ENCODE measurements at places on chromosomes 16 and 17.

DNA sequence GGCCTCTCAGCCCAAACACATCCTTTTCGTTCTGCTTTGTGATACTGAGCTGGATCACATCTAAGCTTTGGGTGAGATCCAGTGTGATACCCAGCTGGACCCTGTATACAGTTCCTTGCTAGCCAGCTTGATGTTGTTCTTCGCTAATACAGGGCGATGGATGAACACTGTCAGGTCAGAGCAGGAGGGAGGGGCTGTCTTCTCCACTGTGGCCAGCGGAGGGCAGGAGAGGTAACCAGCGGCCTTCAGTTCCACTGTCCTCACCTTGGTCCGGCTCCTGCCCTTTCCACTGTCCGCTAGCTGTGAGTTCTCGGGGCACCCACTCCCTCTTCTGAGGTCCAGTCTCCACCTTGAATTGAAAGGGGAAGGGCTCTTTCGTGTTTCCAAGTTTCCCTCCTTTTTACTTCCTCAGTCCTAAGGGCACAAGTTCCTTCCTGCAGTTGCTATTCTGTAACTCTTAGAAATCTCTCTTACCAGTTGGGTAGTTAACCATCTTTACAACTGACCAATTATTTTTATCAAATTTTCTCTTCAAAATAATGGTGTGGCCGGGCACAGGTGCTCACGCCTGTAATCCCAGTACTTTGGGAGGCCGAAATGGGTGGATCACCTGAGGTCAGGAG, 3.0 kb upstream of the ZNF213 start:
- peak; percentile 68 for DNase-seq

- no peak for DNase-seq
Measured at GRCh38 chr17:73227379-73227778, 34.3 kb downstream of the CPSF4L start.

- DNase-seq = no peak
Measured at GRCh38 chr16:56204816-56205215, 13.5 kb downstream of the GNAO1 start.

DNA sequence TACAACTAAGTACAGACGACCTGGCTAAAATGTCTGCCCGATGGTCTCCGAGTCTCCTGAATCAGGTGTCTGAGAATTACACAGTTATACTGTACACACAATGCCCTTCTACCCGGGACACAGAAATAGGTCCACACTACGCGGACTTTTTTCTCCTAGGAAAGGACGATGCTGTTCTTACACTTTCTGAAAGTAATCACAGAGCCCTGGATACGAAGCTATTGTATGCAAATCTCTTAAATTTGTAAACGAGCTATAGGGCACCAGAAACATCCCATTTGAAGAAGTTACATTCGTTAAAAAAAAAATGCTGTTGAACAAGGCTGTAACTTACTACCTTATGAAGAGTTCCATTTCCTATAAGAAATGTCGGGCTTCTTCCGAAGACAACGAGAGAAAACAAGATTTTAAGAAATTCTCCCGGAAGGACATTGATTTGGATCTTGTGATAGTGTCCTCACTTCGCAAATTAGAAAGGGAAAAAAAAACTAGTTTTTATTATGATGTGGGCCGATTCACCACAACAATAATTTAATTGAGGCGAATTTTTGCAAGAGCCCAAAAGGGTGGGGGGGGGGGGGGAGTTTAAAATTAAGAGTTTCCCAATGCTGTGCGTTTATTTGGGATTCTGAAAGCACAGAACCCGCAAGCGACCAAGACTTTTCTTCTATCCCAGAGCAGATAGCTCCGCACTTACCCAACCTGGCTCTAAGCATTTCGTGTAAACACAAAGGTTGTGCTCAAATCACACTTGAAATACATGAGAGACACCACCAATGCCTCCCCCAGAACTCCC, 1.5 kb upstream of the SOX9 start:
- no peak for DNase-seq

- no peak for DNase-seq
Measured at GRCh38 chr17:49914664-49915063, 54.3 kb upstream of the DLX4 start.

- DNase-seq = no peak
Measured at GRCh38 chr16:724188-725040, 1.8 kb downstream of the CCDC78 start.

DNA sequence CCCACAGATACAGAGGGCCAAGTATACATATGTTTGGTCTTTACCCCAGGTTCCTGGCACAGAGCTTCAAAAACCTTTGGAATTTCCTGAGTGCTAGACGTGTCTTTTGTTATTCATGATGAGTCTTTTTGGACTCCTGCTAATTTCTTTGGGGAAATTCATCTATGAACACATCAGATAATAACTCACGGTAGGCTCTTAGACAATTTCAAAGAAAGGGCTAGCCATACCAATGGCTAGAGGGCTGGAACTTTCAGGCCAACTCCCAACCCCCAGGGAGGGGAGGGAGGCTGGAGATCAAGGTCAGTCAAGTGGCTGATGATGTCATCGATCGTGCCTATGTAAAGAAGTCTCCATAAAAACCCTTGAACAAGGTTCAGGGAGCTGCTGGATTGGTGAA, 101.9 kb downstream of the STX8 start:
- DNase-seq = no peak

GRCh38 chr17:65785109-65785508, 223.7 kb upstream of the AXIN2 start:
- no peak for DNase-seq

DNA sequence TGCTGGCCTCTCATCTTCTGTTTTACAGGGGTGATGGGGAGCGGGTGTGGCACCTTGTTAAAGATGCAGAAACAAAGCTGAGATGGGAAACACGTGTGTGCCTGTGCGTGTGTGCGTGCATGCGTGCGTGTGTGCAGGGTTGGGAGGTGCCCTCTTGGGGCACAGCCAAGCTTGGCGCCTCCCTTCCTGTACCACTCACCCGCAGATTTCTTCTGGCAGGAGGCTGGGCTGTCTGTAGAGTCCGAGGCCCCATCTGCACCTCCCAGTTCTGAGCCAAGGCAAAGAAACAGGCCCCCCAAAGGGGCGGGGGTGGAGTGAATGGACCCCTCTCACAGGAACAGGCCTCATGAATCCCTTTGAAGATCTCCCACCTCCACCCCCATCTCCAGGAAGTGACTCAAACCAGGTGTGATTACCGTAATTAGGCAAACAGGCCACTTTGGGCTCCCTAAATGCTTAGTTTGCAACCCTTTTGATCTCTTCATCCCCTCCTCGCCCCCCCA, 20.9 kb downstream of the TNS4 start:
- peak; percentile 88 for DNase-seq

GRCh38 chr17:80480248-80480647, 3.8 kb upstream of the NPTX1 start:
- DNase-seq = no peak

DNA sequence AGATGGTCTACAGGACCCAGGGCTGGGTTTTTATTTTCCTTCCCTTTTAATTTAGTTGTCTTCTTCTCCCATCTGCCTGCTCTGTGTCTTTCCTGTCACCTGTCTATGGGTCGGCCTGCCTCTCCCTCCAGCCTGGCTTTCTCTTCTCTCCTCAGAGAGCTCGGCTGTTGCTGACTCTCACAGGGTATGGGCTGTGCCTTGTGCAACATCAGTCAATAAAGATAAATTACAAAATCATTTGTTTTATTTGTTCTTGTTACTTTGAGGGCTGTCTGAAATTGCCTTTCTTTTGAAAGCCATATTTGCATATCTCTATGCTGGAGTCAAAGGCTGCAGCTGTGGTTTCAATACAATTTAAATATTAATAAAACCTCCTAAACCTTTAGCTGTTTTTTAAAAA, 15.6 kb downstream of the RND2 start:
- no peak for DNase-seq

GRCh38 chr17:48177816-48178215, 70.2 kb downstream of the SNX11 start:
- no peak for DNase-seq

DNA sequence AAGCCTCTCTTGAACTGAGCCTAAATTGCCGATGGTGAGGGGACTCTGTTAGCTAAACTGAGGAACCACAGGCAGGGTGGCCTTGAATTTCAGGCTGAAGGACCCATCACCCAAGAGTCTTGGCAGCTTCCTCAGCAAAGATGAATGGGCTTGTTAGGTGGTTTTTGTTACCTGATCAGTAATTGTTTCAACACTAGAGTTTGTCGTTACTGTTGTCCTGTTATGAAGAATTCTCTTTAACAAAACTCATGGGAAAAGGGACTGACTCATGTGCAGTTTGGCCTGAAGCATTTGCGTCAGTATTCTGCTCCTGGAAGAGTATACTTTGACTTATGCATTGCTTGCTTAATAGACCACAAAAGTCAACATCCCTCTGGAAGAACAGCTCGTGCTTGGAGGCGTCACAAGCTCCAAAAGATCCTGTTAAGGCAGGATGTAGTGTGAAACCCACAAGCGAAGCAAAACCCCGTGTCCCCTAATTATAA, 206.0 kb downstream of the IRX3 start:
- DNase-seq = no peak

DNA sequence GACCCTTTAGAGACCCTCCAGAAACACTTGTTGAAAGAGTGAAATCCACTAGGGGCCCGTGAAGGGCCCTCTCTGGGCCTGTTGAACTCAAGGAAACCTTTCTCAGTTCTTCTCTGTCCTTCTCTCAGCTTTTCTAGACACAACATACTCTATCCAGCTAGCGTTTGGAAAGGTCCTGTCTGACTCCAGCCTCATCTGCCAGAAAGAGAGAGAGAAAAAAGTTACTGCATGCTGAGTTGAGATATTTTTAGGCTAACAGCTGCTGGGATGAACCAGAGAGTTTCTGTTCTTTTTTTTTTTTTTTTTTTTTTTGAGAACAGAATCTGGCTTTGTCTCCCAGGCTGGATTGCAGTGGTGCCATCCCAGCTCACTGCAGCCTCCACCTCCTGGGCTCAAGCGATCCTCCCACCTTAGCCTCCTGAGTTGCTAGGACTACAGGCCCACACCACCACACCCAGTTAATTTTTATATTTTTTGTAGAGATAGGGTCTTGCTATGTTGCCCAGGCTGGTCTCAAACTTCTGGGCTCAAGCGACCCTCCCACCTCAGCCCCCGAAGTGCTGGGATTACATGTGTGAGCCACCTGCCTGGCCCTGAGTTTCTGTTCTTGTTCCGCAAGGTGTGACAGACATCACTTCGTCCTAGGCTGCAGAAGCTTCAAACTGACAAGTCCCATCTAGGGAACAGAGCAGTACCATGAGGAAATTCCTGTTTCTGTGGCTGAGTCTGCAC, 14.9 kb upstream of the TEX2 start:
- DNase-seq = no peak

GRCh38 chr17:21276264-21276588, 8.3 kb upstream of the MAP2K3 start:
- no peak for DNase-seq

- peak; percentile 58 for DNase-seq
Measured at GRCh38 chr16:75495076-75495674, at the start of gene CHST6. CHST6 (minus strand) TSS chr16:75495441; CDS start chr16:75479828, 15,613 bp downstream.

DNA sequence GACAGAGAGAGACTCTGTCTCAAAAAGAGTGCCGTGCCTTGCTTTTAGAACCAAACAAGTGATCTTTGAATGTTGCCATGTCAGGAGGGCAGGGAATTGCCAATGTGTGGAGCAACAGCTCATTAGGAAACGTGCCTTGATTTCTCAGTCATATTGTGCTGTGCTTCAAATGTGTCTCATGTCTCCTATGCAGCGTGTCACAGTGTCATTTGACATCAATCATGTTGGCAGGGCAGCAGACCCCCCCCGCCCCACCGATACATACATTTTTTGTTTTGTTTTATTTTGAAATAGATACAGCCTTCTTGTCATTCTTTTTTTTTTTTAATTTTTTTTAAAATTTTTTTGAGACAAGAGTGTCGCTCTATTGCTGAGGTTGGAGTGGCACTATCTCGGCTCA, 22.1 kb downstream of the MRC2 start:
- DNase-seq = no peak

DNA sequence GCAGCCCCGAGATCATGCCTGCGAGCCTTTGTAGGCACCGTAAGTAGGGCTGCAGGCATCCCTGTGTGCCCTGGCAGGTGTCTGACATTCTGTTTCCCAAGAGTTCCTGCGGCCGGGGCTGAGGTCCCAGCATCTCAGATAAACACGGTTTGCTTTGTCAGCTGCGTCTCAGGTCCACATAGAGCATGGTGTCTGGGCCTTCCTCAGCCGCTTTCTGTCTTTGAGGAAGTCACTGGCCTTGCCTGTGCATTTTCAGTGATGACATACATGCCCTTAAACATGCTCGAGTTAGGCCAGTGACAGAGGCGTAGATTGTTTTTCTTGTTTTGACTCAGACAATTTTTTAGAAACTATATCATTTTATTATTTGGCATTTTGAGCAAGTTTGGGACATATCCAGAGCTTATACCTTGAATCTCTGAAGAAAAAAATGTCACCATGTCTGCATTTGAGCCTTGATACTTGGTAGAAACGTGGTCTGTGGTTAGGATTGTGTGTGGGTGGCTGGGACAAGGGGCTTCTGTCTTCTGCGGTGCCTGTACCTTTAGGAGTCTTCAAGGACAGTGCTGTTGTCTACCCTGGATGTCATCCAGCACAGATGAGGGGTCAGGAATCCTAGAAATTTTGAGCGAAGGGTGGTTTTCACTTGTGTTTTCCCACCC, 105.8 kb downstream of the SNX29 start:
- DNase-seq = no peak

DNA sequence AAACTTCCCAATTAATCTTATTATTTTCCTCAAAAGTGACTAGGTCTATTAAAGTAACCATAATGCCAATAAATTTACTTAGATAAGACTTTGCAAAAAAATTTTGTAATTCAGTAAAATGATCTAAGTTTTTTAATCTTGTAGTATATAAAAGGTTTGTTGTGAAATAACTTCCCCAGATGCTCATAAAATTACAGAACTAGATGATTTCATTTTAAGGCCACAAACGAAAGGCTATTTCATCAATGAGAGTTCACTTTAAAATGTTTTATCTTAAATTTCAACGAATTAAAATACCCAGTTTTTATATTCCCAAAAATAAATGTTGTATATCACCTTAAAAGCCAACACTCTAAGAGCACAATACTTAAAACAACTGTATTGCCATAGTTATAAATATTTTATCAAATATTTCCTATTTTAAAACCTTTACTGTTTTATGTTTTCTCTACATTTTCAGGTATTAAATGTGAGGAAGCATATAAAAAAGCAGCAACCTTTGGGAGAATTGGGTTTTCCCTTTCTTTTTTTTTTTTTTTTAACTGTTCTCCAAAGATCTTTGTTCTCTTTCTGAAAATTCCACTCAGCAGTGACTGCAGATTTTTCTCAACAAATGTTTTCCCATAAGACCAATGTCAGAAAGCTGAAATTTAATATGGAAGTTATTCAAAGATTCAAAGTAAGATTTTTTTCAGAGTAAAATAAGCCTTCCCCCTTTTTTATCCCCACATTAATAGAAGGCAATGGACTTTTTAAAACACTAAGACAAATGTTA, 169.9 kb downstream of the CYB561 start:
- DNase-seq = no peak

GRCh38 chr17:7684851-7685532, 2.3 kb downstream of the TP53 start:
- no peak for DNase-seq

DNA sequence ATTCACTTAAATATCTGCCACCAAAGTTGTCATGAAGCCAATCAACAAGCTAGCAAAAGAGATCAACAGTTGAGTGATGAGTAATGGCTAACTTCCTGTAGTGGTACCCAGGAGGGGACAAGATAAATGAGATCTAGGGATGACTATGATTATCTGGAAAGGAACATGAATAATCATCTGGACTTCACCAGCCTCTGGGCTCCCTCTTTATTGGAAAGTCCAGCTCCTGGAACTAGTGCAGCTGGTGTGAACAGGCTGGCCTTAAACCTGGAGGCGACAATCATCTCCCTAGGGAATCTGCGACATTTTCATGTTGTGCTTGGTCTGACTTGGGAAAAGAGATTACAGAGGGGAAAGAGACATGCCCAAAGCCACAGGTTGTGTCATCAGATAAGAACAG, 518.6 kb downstream of the GRIN2A start:
- no peak for DNase-seq

GRCh38 chr16:68073902-68074760, 11.0 kb upstream of the NFATC3 start:
- peak; percentile 20 for DNase-seq
